ENCODE measurements at places on chromosomes 2 and 18.

GRCh38 chr18:25099895-25100294 lies 252.1 kb downstream of the ZNF521 start:
- no peak for DNase-seq

GRCh38 chr18:44637210-44638033 lies 43.3 kb upstream of the SETBP1 start:
- no peak for DNase-seq

GRCh38 chr2:179991344-179991743 lies 15.8 kb downstream of the CWC22 start:
- no peak for DNase-seq

- no peak for DNase-seq
These were observed 35.0 kb downstream of the NEDD4L start for GRCh38 chr18:58078889-58079573.

DNA sequence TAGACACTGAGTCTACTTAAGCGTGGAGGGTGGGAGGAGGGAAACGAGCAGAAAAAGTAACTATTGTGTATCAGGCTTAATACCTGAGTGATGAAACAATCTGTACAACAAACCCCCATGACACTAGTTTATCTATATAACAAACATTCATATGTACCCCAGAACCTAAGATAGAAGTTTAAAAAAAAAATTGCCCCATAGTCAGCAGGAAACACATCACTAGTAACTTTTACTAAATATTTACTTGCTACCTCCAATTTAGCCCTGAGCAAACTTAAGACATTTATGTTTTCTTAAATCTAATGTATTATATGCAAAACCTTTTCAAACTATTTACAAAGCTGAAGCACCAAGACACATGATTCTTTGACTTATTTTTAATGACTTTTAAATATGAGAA lies 5.6 kb downstream of the REV1 start:
- DNase-seq: no peak

GRCh38 chr2:197952540-197953202 lies 148.3 kb downstream of the PLCL1 start:
- no peak for DNase-seq

DNA sequence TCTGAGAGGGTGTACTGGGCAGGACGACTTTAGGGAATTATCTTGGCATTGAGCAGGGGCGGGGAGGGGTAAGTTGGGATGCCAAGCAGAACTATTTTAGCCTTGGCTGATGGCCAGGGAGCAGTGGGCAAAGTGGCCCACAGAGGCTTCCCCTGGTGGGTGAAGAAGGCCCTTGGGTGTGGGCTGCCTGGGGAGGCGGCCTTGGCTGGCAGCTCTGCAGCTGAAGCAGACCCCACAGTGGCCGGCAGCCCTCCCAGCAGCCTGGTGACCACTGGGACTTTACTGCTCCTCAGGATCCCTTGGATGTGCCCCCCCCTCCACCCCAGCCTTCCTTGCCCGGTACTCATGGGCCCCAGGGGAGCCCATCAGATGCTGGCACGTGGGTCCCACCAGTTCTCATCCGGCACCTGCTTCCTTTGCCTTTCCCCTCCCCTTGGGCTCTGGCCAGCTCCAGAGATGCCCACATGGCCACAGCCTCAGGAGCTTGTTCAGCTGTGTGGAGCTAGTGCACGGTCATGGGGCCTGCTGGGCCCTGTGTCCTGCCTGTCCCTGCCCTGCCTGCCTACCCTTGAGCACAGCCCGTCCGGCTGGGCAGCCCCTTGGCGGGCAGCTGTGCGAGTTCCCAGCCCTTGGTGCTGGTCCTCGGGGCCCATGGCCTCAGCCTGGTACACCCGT lies 122.1 kb upstream of the HS6ST1 start:
- DNase-seq: no peak

GRCh38 chr2:196555726-196556125 lies 83.8 kb upstream of the CCDC150 start:
- DNase-seq: no peak

GRCh38 chr2:46091004-46091403 lies 206.2 kb upstream of the EPAS1 start:
- DNase-seq: no peak

DNA sequence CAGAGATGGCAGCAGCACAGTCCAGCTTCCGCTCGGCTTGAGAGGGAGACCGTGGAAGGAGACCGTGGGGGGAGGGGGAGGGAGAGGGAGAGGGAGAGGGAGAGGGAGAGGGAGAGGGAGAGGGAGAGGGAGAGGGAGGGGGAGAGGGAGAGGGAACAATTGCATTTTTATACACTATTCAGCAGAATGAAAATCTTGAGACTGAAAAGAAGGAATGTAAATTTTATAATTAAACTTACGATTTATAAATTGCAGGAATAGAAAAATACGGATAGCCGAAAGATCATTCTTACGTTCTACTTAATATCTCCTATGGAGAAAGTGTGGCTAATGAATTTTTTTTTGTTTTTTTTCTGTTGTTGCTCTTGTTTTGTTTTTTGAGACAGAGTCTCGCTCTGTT lies 12.5 kb upstream of the COLEC12 start:
- DNase-seq: no peak

GRCh38 chr2:44715671-44716081 lies 225.8 kb upstream of the SIX3 start:
- DNase-seq: no peak

- no peak for DNase-seq
These were observed 17.0 kb upstream of the ADCYAP1 start for GRCh38 chr18:887716-888115.

DNA sequence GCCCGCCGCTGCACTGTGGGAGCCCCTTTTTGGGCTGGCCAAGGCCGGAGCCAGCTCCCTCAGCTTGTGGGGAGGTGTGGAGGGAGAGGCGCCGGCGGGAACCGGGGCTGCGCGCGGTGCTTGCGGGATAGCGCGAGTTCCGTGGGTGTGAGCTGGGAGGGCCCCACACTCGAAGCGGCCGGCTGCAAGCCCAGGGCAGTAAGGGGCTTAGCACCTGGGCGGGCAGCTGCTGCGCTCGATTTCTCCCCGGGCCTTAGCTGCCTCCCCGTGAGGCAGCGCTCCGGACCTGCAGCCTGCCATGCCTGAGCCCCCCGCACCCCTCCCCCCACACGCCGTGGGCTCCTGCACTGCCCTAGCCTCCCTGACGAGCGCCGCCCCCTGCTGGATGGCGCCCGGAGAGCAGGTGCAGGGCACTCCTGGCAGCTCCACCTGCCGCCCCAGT lies 124.4 kb downstream of the CCDC178 start:
- no peak for DNase-seq

DNA sequence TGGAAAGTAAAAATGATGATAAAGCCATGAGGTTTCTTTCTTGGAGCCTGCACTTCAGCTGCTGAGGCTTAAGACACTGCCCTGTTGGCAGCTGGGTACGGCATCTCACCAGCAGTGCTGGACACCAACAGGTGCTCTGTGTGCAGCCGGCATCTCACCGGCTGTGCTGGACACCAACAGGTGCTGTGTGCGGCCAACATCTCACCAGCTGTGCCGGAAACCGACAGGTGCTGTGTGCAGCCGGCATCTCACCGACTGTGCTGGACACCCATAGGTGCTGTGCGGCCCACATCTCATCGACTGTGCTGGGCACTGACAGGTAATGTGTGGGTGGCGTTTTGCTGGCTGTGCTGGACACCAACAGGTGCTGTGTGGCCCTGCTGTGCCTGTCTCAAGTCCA lies 190.8 kb downstream of the TMEM18 start:
- no peak for DNase-seq

DNA sequence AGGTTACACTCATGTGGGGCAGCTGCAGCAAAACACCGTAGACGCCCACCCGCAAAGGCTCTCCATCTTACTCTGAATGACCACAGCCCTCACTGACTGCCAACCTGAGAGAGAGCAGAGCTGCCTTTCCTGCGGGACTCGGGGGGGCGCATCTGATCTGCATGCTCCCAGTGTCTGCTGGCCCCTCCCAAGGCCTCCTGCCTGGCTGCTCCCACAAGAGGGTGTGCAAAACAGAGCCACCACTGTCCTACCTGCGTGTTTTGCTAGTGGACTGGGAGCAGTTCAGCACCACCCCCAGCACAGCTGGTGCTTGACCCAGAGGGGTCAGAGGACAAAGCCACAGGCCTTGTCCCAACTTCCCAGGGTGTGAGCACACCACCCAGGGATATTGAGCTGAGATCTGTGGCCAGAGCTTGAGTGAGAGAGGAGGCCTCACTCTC lies 76.4 kb downstream of the MYO3B start:
- no peak for DNase-seq

GRCh38 chr2:28610583-28611201 lies 114.8 kb downstream of the PLB1 start:
- no peak for DNase-seq

DNA sequence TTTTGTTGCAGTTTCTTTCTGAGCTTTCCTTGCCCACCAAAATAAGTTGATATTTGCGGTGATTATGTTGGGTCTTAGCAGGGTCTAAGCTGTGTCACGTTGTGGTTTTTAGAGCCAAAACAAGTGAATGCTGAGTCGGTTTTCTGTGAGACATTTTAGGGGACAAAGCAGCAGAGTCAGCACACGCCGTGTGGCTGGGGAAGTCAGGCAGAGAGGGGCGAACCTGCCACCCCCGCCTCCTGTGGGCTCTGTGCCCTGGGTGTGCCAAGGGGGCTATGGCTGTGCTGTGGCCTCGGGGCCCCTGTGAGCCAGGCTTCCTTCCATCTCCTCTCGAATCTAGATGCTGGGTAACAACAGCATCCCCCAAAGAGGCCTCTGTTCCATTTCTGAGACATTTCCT lies 30.8 kb upstream of the TMEM87B start:
- DNase-seq: no peak

DNA sequence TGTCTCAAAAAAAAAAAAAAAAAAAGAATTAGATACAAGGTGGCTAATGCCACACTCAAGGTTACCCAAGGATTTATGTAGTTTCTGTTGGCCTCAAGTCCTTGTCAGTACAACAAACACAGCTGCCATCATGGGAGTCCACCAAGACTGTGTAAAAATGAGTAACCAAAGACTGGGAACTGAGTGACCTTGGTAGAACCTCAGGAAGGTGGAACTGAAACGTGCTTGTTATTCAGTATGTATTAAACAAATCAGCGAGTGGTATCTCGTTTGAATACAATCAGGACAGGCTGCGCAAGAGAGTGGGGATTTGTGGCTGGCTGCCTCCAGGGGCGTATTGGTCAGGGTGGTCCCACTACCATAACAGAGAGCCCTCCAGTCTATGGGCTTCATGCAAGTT lies 1.6 kb upstream of the SFTPB start:
- DNase-seq: no peak

DNA sequence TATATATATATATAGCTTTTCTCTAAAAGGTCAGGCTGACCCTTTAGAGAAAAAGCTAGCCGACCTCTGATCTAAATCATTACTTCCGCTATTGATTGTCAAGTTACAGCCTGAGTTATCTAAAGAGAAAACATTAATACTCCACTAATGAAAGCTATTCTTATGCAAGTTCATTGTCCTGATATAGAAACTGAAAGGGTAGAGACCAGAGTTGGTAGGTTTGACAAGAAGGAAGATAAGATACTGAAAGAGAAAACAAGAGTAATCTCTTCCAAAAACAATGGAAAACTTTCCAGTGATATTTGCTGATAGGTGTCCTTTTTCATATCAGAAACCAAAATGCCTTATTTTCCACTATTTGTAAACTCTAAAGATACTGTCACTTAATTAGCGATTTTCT lies 62.8 kb upstream of the SLC39A10 start:
- DNase-seq: no peak

- DNase-seq: no peak
These were observed 123.7 kb upstream of the SATB2 start for GRCh38 chr2:199581408-199581807.

GRCh38 chr18:55517055-55517454 lies 70.9 kb downstream of the TCF4 start:
- no peak for DNase-seq

DNA sequence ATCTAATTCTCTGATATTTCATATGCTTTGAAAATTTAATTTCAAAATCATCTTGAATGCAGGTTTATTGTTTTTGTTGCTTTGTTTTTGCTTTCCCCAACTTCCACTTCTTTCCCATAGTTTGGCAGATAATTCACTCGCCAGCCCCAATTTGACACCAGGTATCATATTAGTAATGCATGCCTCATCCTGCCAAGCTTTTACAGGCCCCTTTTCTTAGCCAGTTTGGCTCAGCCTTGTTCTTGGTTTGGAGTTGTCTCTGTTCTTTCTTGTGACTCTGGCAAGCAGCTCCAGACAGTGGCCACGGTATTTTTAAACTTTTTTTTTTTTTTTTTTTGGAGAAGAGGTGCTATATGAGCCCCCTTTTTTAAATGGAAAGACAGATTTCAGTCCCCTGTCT lies 65.3 kb downstream of the PMS1 start:
- DNase-seq: no peak

DNA sequence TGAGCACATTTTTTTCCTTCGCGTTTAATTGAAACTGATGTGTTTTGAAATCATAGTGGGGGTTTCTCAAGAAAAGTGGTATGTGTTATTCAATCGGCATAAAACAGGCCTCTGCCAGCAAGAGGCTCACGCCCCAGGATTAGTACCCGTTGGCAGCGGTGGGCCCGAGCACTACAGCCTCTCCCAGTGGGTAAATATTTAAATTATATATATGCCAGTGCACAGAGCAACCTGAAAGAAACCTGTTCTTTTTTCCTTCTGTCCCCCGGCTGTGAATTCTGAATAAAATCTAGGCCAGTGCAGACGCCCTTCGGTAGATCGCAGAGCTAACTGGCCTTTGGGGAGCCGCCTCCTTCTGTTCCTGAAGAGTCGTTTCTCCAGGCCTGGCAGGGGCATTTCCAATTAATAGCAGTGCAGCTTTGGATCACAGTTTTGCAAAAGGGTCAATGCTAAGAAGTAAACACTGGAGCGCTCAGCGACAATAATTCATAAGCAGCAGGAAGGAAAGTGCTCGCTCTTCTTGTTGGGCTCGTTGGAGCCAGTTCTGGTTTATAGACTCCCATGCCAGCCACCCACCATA lies 202.8 kb upstream of the SALL3 start:
- no peak for DNase-seq

DNA sequence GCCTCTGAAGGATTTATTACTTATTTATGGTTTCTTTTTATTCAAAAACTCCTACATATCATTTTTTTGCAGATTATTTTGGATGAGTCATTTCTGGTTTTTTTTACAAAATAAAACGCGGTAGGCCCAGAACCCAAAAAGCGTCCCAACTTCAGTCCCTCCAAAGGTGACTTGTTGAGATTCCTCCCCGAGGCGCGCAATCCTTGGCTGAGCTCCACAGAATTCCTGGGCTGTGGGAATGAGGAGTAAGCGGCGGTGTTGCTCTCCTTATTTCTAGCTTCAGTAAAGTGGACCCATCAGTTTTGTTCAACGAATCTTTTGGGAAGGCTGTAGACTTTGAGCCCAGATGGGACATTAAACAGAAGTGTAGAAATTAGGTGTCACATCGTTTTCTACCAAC lies 67.0 kb upstream of the RMP24 start:
- no peak for DNase-seq

DNA sequence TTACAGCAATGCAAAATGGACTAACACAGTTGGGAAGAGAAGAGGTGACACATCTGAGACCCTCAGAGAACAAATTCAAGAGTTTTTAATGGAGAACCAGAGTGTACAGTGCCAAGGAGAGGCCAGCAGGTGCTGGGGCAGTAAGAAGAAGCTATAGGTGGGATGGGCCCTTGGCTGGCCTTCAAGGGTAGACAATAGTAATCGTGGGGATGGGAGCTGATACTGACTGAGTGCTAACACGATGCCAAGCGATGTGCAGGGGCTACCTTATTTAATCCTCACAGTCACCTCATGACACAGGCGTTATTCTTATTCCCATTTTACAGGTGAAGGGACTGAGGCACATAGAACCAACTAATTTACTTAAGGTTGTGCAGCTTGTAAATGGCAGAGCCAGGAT lies 131.9 kb upstream of the ID2 start:
- no peak for DNase-seq

All from nephron progenitor cell (in vitro differentiated cells).